Effector CD8-positive, alpha-beta T cell (primary cell): ENCODE measurements at places on chromosomes 6 and 20.

DNA sequence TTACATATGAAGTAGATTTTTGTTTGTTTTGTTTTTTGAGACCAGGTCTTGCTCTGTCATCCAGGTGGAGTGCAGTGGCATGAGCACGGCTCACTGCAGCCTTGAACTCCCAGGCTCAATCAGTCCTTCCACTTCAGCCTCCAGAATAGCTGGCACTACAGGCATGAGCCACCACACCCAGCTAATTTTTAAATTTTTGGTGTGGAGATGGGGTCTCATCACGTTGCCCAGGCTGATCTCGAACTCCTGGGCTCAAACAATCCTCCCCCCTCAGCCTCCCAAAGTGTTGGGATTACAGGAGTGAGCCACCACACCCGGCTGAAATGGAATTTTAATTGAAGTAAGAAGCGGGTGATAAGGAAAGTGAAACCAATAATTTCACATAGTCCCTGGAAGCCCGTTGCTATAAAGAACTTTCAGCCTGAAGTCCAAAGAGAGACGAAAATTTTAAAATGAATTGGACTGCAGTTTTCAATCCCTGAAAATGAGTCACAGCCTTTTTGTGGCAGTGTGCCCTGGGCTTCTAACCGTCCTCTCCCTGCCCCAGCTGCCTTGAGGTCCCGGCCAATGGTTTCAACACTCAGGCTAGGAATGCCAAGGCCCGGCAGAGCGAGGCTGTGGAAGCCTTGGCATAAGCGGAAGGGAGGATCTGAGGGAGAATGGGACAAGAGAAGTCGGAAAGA is 757 bp downstream of the RAET1E start:
- DNase-seq, result no peak

- no peak for DNase-seq
Observed at GRCh38 chr6:151589667-151590066, 95.8 kb downstream of the CCDC170 start.

GRCh38 chr20:18007534-18008292 is 38.9 kb downstream of the MGME1 start:
- DNase-seq, result no peak

DNA sequence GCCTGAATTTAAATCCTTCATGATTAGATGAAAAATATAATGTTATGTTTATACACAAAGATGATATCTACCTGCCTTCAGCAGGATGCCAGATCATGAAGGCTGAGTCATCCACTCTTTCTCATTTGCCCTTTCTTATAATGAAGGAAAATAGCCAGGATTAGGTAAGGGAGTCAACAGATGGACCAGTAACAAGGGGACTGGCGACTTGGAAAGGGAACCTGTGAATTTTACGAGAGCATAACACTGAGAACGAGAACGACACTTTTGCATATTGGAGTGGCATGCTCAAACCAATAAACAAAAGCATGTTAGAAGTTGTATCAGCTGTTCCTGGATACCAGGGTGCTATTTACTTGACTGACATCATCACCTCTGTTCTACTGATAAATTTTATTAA is 154.0 kb downstream of the LAMP5 start:
- DNase-seq, result no peak
